ENCODE measurements at places on chromosomes 3 and 15. TPM values are rescaled to one million over a fixed set of nuclear protein-coding genes. Genes with fewer than 3 reads are reported as not detected.

DNA sequence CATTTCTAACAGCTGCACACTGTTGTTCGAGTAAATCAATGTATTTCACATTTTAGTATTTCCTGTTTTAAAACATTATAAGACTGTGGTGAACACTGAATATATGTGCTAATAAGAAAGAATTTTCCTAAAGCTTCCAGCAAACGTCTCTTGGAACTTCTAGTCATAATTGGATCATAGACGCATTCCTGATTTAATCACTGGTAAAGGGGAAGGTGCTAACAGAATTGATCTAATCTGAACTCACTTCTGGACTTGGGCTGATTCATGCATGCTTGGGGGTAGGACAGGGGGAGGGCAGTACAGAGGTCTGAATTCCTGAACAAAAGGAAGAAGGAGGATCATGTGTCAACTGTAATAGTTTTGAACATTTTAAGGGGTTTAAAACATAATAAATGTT is 7.3 kb upstream of the LEKR1 start:
- no peak for DNase-seq

DNA sequence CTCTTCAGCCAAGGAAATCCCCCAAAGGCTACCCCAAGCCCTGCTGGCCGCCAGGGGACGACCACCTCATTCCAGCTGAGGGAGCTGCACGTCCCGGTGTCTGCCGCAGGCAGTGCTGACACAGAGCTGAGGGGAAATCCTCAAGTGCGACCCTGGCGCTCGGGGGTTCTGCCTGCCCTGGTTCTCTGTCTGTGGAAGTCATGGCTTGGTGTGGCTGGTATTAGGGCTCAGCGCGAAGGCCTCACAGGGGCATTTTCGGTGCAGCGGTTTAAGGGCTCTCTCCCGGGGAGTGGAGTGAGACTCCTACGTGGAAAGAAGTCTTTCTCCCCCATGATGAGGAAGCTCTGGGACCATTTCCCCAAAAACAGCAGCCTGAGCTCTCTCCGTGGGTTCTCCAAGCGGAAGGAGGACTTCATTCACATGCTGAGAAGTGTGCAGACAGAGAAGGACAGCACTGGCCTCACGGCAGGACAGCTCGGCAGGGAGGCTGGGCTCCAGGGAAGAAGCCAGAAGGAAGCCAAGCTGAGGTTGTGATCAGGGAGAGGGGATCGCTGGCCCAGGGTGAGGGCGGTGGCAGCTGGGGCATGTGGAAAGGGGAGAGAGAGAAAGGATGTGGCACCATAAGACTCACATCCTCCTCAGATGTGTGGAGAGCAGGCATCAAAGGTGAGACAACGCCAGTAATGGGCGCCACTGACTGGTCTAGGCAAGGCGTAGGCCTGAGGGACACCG is 48.6 kb downstream of the KLF15 start:
- no peak for DNase-seq

GRCh38 chr15:74133694-74134386 is 3.5 kb downstream of the ISLR2 start:
- no peak for DNase-seq

DNA sequence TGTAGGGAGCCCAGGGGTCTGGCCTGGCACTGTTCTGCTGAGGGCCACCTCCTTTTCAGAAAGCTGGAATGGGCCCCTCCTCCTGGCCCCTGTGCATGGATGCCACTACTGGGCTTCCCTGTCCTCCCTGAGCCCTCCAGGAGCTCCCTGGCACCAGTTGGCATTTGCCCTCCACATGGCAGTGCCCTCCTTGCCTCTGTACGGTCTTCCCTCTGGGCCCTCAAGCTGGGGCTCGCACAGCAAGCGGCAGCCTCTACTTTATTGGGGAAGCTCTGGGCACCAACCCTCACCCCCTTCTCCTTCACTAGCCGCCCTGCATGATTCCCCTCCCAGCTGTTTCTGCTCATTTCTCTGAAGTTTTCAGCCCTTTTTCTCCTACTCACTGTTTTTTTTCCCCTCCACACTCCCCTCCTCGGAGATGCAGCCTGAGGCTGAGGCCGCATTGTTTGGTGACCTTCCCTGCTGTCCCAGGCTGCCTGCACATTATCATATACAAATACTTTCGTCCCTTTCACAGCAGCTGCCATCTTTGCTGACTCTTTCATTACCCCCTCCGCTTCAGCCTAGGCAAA is 127.3 kb downstream of the EEFSEC start:
- no peak for DNase-seq

The TTLL13 gene
- total RNA-seq: not detected

GRCh38 chr15:99502661-99503060 is 63.1 kb upstream of the MEF2A start:
- DNase-seq: no peak

GRCh38 chr3:185862920-185863319 is 38.1 kb upstream of the IGF2BP2 start:
- DNase-seq: no peak

DNA sequence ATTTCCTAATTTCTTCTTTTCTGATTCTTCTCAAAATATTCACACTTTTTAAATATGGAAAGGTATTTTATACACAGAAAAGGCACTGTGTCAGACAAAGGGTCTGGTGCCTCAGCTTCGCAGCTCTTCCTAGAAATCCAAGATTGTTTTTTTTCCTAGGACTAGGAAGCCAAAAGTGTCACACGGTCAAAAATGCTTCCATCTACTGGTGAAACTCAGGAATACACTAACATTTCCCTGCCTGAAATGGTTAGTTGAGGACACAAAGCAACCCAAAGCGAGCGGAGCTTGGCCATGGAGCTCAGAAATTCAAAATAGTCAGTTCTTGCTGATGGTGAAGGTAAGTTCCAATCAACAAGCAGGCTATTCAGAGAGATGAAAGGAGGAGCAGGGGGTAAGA is 426.5 kb upstream of the RASGRP1 start:
- DNase-seq: no peak

DNA sequence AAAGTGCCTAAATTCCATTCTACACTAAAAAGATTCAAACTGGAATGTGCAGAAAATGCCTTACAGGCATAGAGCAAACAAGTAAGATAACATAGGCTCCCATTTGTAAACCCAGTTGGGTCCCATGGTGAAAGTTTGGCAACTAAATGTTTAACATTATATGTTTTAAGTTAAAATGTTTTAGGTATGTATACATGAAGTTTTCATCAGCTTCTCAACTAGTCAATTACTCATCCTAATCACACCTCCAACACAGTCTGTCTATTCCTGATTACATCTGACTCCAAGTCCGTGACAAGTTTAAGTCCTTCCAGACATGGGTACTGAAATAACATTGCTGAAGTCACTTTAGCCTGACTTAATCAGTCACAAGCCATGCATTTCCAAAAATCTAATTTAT is 25.0 kb downstream of the MYLK start:
- DNase-seq: no peak

DNA sequence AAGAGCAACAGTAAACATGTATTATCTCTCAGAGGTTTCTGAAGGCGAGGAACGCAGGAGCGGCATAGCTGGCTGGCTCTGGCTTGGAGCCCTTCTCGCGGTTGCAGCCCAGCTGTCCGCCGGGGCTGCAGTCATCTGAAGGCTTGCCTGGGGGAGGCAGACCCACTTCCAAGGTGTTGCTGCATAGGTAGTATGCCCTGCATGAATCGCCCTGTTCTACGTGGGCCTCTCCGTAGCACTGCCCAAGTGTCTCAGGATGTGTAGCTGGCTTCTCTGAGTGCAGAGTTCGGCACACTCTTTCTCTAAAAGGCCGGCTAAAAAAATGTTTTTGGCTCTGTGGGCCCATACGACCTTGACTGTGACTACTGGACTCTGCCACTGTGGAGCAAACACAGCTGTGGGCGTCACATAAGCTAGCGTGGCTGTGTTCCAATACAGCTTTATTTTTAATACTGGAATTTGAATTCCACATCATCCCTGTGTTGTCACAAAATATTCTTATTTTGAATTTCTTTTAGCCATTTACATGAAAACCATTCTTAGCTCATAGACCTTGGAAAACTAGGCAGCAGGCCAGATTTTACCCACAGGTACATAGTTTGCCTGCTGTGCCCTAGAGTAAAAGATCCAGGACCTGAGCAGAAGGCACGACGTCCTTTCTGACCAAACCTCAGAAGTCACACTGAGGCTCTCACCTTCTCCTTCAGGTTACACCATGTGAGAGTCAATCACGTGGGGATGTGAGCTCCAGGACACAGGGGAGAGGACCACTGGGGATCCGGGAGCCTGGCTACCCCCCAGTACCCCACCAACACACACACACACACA is 55.9 kb downstream of the PGPEP1L start:
- no peak for DNase-seq

- no peak for DNase-seq
These were observed 3.3 kb upstream of the P2RY12 start for GRCh38 chr3:151387842-151388241.
